ENCODE measurements at places on chromosomes 1 and 21. TPM values are rescaled to one million over a fixed set of nuclear protein-coding genes. Genes with fewer than 3 reads are reported as not detected.
A peak's percentile ranks its signal among the peaks of the same experiment; 100 is the strongest.

Gene PTPN7
- total RNA-seq: 6.9 TPM

Gene OR2L2
- not detected for total RNA-seq

GRCh38 chr1:37455516-37455915, 18.9 kb upstream of the ZC3H12A start:
- DNase-seq: no peak

Gene PCAT6
- not detected for total RNA-seq

DNA sequence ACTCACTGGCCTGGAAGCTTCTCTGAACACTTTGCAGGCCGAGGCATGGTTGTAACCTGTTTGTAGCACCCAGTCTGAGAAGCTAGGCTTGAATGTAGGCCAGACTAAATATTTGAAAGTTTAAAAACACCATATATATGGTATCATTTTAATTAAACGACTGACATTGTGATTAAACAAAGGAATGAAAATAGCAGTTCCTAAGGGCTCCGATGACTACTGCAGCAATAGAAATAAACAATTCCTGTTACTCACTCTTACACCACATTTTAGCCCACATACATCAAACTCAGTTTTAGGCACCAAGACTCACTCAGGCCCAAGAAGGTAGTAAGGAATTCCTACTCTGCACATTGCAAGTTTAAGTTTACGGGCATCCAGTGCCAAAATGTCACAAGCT, 281.2 kb downstream of the AKT3 start:
- DNase-seq: no peak

Gene ITGB2
- 246 TPM for total RNA-seq

DNA sequence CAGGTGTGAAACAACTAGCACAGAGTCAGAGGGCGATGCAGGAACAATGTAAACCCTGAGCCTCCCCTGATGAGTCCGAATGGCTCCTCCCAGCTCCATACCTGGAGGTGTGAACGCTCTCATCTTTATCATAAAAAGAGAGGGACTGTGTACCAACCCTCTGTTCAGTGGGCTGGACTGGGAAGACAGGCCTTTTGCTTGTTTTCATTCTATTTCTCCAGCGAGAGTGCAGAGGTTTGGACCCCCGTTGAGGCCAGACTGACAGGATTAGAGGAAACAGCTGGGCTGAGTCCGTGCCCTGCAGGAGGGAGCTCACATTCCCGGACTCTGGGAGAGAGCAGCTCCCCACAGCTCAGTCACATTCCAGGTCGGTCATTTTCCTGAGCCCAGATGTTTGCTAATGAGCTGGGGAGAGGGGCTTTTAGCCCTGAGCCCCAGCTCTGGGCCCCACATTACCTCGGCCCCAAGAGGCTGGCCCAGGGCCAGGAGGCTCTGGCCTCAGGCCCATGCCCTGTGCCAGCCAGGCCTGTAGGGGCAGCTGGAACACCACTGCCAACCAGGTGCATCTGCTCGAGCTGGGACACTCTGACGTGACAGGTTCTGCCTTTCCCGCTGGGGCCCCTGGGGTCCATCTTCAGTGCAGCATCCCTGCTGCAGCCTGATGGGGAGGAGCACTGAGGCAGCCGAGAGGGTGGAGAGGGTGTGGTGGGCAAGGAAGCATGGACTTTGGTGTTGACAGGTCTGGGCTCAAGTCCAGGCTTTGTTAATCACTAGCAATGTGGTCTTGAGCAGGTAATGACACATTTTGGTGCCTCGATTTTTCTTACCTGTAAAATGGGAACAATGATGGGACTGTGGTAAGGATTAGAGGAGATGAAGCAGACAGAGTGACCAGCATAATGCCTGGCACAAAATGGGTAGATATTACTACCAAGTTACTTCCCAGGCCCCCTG, 3.5 kb upstream of the NBL1 start:
- peak; percentile 74 for DNase-seq

DNA sequence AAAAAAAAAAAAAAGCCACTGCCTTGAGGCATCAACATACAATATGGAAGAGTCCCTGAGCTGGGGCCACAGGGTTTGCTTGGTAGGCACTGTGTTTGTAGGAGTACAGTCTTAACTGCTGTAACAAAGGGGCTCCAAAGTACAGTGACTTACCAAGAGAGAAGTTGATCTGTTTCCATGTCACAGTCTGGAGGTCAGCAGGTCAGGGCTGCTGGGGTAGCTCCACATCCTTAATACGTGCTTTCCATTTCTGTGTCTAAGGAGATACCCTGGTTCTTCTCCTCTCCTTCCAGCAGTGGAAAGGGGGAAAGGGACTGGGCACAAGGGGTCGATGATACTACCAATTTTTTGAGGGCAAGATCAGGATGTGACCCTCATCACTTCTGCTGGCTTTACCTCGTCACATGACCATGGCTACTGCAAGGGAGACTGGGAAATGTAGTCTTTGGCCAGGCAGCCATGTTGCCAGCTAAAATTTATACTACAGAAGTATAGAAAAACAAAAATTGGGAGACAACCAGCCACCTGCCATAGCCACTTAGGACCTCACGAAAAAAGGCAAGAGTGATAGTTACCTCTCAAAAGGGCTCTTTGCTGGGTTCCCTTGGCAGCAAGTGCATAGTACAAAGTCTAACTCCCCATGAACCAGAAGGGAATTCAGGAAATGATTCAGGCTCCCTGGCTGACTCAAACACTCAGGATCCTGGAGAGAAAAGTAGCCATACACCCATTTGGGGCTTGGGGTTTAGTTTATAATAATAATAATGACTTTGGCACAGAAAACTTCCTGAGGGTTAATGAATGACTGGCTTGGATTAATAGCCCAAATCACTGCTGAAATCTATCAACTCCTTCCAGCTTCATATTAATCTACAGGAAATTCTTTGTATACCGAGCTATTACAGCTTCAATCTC, 52.7 kb upstream of the ATP5PO start:
- DNase-seq: no peak

GRCh38 chr1:109616391-109616790, 3.0 kb downstream of the GNAT2 start:
- DNase-seq: no peak

DNA sequence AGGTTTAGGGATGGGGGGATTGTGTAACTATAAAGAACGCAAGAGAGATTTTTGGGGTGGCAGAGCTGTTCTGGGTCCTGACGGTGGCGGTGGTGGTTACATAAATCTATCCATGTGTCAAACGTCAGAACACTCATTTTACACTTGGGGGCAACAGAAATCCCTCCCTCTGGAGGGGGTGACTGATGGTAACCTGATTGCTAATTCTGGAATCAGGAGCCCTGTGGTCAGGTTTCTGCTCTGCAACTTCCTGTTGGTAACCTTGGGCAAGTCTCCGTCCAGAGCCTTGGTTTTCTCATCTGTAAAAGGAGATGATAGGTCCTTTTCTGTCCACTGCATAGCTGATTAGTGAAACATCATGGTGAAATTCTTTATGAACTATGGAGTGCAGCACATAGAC, 40.9 kb downstream of the ALPL start:
- no peak for DNase-seq

GRCh38 chr1:81466961-81467360, 333.8 kb upstream of the ADGRL2 start:
- DNase-seq: no peak

Gene CALML6
- total RNA-seq: 0.55 TPM

GRCh38 chr21:34129901-34130715, 56.7 kb downstream of the MRPS6 start:
- no peak for DNase-seq

- peak; percentile 14 for DNase-seq
These were observed 45.7 kb downstream of the ACOT7 start for GRCh38 chr1:6347641-6348487.

Gene ASTN1
- total RNA-seq: 0.09 TPM

DNA sequence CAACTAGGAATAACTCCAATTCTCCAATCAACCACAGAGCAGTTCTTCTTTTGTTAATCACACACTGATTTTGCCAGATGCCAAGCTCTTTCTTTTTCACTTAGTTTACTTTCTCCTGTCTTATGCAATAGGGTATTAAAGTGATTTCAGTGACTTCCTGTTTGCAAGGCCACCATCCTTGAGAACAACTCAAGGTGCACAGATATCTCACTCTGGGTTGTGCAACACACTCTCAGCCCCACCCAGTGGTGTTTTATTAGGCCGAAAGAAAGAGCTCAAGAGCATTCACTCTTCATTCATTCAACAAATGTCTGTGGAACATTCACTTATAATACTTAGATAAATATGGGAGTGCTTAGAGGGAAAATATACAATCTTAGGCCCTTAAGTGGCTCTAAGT, 352.5 kb downstream of the ZNF326 start:
- DNase-seq: peak; percentile 20

Gene EVA1C
- total RNA-seq: 59.0 TPM

DNA sequence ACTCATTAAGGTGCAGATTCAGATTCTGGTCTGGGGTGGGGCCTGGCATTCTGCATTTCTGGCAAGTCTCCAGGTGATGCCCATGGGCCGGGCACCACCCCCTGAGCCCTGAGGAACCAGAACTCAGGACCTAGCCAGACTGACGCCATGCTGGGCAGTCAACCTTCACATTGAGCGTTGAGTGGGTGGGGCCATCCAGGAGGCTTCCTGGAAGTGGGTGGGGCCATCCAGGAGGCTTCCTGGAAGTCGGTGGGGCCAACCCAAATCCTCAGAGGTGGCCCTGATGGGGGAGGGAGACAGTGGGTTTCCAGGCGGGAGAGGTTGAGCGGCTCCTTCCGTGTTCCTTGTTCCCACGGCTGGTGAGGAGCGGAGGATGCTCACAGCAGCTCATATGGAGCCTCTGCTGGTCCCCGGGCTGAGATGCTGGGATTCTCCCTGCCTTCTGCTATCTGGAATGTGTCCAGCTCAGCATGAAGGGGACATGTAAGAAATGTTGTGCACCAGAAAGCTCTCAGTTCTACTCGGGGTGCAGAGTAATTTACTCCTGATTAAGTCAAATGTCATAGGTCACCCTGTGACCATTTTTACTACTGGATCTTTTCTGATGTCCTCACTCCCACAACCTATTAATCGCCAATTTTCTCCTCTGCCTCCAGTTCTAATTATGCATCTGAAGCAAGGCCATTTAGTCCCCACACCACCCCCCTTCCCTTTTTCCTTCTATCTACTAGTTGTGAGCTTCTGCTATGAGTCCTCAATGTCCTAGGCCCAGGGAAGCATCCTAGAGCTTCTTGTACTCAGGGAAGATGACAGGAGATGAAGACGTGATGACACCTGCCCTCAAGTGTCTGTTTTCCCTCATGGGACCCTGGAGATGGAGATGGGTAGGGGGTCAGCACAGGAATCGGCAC, 435.4 kb downstream of the PTPRU start:
- DNase-seq: no peak

Gene RBM11
- 6.1 TPM for total RNA-seq

Gene ANKRD35
- 3.4 TPM for total RNA-seq

DNA sequence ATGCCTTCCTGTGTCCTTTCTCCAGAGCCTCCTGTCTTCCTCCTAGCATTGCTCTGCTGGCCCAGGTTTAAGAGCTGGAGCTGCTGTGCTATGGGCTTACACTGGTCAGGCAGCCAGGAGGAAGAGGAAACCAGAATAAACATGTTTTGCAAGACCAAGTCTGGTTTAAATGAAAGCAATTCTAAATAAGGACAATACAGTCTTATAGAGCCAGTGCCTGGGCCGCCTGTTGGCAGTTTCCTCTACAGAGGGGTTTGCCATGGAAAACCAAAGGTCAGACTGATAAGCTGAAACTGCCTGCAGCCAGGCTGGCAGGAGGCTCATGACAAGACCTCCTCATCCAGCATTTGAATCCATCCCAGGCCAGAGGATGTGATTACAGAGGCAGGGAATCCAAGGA, 92.9 kb upstream of the FGGY start:
- DNase-seq: no peak

Gene RYR2
- 2.9 TPM for total RNA-seq

Gene CD52
- 6.8 TPM for total RNA-seq

Gene RHEX
- total RNA-seq: 0.57 TPM

Gene AMY1C
- 29.3 TPM for total RNA-seq

Gene FPGT
- 26.5 TPM for total RNA-seq

Gene DENND2C
- 6.1 TPM for total RNA-seq

DNA sequence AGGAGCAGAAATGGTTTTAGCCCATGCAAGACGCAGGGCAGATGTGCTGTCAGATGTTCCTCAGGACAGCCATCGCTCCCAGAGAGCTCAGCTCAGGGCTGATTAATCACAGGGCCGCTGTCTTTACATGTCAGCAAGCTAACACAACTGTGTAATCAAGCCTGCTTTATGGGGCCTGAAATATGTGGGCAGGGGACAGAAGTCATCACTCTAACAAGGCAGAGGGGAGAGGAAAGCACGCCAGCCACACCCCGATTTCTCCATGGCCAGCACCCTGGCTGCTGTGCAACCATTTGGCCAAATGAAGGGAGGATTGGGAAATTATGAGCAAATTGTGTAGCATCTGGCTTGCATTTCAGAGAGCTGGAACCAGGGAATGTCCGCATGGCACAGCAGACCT, 368.8 kb downstream of the NPHP4 start:
- no peak for DNase-seq

Measured in lung (tissue), 17 donors.